Panc1 (cell line): ENCODE measurements at places on chromosomes 1 and 21. TPM values are rescaled to one million over a fixed set of nuclear protein-coding genes. Genes with fewer than 3 reads are reported as not detected.

TSHB gene
- not detected for total RNA-seq

AK4 gene
- 26.8 TPM for total RNA-seq

DNA sequence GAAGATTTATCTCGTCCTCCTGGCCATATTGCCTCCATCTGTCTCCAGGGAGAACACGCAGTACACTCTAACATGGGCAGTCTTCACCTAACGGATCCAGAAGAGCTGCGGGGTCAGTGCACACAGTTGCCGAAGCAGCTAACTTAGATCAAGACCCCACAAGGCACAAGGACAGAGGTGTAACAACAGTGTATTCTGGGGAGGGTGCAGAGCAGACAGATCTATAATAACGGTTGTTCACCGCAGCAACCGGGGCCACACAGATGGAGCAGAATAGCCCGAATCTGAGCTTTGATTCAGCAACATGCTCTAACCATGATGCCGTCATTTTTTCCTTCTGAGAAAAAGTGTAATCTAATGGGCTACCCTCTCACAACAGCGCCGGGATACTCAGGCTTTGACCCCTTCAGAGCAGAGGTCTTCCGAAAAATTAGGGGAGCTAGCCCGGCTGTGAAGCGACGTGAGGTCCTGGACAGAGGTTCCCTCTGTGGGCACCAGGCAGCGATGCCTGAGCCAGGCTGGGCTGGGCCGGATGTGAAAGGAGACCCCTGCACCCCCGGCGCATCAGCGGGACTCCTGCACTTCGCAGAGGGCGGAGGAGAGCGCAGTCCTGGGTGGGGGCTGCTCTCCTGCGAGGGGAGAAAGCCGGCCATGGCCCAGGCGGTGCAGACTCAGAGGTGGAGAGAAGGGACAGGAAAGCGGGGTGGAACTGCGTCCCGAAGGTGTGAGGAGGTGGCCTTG, 57.5 kb downstream of the BCL9 start:
- no peak for DNase-seq

GRCh38 chr1:172753964-172754363, 95.1 kb downstream of the FASLG start:
- no peak for DNase-seq

DNA sequence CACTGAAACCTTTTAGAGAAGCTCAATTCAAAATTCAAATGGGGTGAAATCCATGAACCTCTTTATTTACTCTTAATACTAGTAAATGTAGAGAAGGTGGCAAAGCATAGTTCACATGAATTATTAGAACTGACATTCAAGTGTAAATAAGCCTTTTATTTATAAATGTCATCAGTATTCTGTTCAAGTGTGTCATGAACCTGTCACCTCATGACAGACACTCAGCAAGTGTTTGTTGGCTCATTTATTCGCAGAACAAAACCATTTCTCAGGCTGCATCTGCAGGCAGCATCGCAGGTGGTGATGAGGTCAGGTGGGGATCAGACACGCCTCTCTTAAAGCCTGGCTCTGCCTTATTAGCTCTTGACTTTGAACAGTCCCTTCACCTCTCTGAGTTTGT, 116.6 kb downstream of the SETD4 start:
- no peak for DNase-seq

DNA sequence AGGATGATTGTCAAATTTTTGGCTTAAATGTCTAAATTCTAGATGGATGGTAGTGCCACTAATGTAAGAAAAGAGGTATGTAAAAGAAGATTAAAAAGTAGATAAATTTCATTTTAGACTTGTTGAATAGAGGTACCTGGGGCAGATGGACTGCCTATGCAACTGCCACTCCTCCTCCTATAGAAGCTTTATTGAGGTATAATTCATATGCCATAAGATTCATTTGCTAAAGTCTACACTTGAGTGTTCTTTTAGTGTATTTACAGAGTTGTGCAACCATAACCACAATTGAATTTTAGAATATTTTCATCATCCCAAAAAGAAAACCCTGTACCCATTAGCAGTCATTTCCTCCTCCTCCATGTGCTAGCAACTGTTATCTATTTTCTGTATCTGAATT, 70.6 kb downstream of the FNBP1L start:
- no peak for DNase-seq

GRCh38 chr1:182389619-182390047, 2.0 kb downstream of the GLUL start:
- DNase-seq: no peak

- DNase-seq: no peak
These were observed 49.3 kb downstream of the FBXO42 start for GRCh38 chr1:16302709-16303627.

DNA sequence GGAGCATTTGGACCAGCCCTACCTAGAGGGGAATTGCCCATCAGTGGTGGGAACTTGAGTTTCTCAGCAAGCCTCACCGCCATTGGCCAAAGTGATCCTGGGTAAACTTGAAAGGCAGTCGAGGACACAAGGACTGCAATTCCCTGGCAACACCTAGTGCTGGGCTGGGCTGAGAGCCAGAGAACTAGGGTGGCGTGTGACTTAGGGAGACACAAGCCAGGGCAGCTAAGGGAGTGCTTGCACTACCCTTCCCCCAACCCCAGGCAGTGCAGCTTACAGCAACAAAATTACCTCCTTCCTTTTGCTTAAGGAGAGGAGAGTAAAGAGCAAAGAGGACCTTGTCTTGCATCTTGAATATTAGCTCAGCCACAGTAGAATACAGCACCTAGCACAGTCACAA, 176.9 kb upstream of the PRMT6 start:
- DNase-seq: no peak

DNA sequence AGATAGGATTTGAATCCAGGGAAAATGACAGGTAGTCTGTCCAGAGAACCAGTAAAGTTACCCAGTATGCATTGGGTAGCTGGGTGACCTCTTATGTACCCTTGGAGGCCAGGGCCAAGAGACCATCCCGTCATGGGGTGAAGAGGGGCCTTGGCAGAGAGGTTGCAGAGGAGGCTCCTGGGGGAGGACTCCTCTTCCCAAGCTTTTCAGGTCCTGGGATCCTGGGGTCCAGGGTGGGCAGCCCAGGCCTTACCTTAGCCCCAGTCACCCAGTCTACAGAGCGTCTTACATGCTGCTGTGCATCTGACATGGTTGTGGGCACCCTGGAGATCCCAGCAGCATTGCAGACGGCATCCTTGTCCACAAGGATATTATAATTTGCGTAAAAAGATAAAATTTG, 14.0 kb downstream of the PMF1 start:
- DNase-seq: no peak

- DNase-seq: no peak
These were observed 63.1 kb upstream of the HIVEP3 start for GRCh38 chr1:41981796-41982195.
